Breast epithelium (tissue), 4 donors: ENCODE measurements at places on chromosomes 2 and 18.

DNA sequence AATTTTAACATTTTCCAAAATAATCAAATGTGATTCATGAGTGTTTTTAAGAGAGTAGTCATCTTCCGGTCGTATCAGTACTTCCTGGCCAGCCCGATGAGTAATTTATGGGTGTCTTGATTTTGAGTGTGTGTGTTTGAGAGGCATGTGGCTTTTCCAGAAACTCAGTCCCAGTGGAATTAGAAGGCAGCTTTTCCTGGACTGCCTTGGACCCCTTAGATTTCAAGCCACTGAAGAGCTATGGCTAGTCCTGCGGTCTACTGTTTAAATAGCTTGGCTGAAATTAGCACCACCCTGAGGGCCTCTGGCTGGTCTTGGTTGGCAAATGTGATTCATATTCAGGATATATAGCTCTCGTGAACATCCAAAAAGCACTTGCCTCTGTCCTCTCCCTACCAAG is 59.4 kb downstream of the HK2 start:
- no peak for DNase-seq
- no peaks in the 10 kb centered on the region for H3K4me1 ChIP-seq
- H3K4me3 ChIP-seq: no peak overlapping the region
- H3K36me3 ChIP-seq: no peaks in the 10 kb centered on the region
- H3K27me3 ChIP-seq: no peaks in the 10 kb centered on the region

- DNase-seq: no peak
- no peak overlapping the region for H3K4me3 ChIP-seq
- no peaks in the 10 kb centered on the region for H3K36me3 ChIP-seq
- H3K4me1 ChIP-seq: peaks cover 15% of the 10 kb centered on the region
- no peaks in the 10 kb centered on the region for H3K27me3 ChIP-seq
These were observed 149.9 kb downstream of the SETBP1 start for GRCh38 chr18:44830581-44830980.

- no peak overlapping the region for H3K4me3 ChIP-seq
- peak overlapping the region; percentile 78 for H3K27ac ChIP-seq
- no peaks in the 10 kb centered on the region for H3K4me1 ChIP-seq
- H3K36me3 ChIP-seq: no peaks in the 10 kb centered on the region
- H3K27me3 ChIP-seq: no peaks in the 10 kb centered on the region
- DNase-seq: no peak
These were observed 79.1 kb upstream of the ZFP36L2 start for GRCh38 chr2:43305517-43305916.

DNA sequence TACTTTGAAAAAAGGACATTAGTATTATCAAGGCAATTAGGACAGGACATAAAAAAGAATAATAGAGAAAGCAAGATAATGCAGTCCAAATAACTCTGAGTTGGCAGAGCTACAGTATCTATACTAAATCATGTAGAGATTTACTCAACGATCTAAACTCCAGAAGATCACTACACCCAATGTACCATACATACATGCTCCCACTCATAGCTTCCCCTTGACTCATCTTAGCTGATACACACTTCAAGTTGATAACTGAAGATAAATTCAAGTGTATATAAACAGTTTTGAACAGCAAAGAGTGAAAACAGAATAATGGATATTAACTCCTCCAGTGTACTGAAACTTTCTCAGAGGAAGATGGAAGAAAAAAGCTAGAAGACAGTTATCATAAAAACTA is 78.5 kb downstream of the SESTD1 start:
- no peaks in the 10 kb centered on the region for H3K27me3 ChIP-seq
- no peak overlapping the region for H3K4me3 ChIP-seq
- no peaks in the 10 kb centered on the region for H3K36me3 ChIP-seq
- no peaks in the 10 kb centered on the region for H3K4me1 ChIP-seq

DNA sequence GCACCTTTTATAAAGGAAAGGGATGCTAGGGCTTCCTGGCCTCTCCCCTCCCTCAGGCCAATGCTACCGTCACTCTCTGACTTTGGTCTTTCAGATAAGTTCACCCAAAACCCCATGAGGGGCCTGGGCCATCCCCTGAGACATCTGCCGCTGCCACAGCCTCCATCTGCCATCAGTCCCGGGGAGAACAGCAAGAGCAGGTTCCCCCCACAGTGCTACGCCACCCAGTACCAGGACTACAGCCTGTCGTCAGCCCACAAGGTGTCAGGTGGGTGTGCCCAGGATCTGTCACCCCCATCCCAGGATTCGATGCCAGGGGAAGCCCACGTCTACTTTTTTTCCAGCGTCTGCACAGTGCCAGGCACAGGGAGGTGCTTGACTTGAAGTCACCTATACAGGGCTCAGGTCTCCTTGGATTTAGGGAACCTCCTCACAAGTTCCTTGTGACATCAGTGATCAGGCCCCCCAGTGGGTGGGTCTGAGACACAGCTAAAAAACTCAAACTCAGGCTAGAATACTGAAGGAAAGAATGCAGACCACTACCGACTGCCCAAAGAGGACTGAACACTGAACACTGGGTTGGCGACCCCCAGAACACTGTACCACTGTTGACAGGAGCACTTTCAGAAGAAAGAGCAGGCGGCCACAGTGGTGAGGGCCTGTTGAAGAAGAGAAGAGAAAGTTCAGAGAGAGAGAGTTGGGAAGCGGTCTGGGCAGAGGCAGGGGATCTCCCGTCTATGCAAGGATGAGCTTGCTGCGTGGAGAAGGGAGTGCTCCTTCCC is 85.3 kb downstream of the EPAS1 start:
- H3K36me3 ChIP-seq: peaks cover 4% of the 10 kb centered on the region
- H3K4me1 ChIP-seq: no peaks in the 10 kb centered on the region
- DNase-seq: no peak
- H3K27ac ChIP-seq: no peak overlapping the region
- H3K27me3 ChIP-seq: no peaks in the 10 kb centered on the region
